ENCODE measurements at places on chromosomes 4 and X.
A peak's percentile ranks its signal among the peaks of the same experiment; 100 is the strongest.

GRCh38 chr4:148448141-148448540 is 5.9 kb upstream of the NR3C2 start:
- DNase-seq = no peak

DNA sequence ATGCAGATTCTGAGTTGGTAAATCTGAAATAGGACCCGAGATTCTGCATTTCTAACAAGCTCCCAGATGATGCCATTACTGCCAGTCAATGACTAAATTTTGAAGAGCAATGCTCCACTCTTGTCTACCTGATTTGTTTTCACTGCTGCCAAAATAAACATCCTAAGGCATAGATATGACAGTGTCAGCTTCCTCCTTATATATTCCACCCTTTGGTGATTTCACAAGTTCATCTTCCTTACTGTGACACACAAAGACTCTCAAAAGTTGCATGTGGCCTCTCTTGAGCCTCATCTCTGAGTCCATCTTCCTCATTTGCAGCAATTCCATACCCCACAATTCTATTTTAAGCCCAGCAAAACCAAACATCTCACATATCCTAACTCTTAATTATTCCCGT is 110.9 kb downstream of the FBXW7 start:
- DNase-seq = no peak

DNA sequence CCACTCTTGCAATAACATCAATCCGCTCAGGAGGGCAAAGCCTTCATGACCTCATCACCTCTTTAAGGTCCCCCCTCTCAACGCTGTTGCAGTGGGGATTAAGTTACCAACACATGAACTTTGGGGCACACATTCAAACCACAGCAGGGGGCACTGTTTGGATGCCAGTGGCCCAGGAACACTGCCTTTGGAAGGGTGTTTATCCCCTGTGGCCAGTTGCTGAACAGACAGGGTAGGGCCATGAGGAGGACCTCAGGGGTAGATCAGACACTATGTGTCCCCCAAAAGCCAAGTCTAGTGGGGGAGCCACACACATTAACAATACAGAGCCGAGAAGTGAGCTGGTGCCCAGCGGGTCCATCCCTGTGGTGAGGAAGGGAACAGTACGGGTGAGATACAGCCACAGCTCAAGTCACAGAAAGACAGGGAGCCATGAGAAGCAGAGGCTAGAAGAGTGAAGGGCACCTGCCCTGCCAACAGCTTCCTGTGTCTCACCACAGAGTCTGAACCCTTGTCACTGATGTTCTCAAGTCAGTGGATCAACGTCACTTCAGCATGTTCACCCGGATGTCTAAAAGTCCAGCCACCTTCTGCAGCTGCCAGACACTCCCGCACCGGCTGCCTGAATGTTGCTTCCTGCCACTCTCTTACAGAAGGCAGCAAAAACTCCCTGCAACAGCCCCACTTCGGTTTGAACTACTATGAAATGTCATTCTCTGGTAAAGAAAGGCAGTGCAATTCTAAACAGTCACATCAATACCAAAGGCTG is 19.9 kb upstream of the MXD4 start:
- DNase-seq = peak; percentile 57

- DNase-seq = no peak
Measured at GRCh38 chrX:118347736-118348135, 1.8 kb downstream of the WDR44 start.

DNA sequence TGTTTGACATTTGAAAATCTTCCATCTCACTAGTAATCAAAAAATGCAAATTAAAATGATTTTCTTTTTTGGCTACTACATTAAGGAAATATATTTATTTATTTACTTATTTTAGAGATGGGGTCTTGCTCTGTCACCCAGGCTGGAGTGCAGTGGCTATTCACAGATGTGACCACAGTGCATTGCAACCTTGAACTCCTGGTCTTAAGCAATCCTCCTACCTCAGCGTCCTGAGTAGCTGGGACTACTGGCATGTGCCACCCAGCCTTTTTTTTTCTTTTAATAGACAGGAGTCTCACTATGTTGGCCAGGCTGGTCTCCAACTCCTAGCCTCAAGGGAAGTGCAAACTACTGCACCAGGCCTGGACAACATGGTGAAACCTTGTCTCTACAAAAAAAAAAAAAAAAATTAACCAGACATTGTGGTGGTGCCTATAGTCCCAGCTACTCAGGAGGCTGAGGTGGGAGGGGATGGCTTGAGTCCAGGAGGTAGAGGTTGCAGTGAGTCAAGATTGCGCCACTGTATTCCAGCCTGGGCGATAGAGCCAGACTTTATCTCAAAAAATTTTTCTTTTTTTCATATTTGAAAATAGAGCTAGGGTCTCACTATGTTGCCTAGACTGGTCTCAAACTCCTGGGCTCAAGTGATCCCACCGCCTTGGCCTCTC is 4.4 kb upstream of the SMIM14 start:
- no peak for DNase-seq

- DNase-seq = no peak
Measured at GRCh38 chrX:666762-667720, 36.5 kb downstream of the SHOX start.

GRCh38 chrX:139204571-139204897 is 326.0 kb upstream of the F9 start:
- DNase-seq = no peak

DNA sequence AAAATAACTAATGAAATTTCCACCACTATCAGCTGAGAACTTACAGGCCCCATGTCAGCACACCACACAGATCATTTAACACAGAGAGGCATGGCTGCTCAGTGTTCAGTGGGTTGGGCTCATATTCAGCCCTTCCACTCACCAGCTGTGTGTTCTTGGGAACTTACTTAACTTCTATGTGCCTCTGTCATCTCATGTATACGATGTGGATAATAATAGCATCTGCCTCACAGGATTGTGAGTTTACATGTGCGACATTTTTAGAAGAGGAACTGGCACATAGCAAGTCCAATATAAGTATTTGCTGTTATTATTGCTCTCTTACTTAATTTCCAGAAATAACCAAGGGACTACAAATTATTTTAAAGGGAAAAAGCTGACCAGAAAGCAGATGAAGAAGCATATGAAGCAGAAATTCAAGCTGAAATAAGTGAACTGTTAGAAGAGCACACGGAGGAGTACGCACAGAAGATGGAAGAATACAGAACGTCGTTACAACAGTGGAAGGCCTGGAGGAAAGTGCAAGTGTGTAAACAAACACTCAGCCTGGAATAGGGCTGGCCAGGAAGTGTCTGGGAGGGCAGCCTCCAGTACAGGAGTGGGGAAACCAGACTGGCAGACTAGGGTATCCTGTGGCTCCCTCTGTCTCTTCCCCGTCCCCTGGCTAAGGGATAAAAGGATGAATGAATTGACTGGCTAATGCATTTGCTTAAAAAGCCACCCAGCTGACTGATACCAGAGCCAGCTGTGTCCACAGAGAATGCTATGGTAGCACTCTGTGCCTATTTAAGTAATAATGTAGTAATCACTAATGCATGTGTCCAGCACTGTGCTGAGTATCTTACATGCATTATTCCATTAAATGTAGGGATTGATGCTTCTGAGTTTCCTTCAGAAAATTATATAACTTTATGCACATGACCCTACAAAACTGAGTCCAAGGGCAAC is 67.1 kb downstream of the CC2D2A start:
- no peak for DNase-seq

DNA sequence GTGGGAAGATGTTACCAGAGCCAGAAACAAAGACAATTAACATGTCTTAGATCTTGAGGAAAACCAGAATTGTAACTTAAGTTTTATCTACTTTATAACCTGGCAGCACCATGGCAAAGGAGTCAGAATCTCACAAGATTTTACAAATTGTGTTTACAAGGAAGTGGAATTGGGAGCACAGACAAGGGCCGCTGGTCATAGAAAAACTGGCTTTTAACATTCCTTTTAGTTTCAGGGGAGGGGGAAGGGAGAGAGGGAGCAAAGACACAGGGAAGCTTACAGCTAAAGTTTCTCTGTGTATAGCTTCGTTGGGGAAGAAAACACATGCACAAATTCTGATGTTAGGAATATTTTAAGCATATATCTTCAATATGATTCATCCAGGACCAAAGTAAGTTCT is 10.3 kb upstream of the UGT2B11 start:
- DNase-seq = no peak

GRCh38 chrX:10166248-10166716 is 9.5 kb downstream of the CLCN4 start:
- no peak for DNase-seq

- peak; percentile 30 for DNase-seq
Measured at GRCh38 chrX:65601530-65602220, 65.8 kb upstream of the MSN start.

DNA sequence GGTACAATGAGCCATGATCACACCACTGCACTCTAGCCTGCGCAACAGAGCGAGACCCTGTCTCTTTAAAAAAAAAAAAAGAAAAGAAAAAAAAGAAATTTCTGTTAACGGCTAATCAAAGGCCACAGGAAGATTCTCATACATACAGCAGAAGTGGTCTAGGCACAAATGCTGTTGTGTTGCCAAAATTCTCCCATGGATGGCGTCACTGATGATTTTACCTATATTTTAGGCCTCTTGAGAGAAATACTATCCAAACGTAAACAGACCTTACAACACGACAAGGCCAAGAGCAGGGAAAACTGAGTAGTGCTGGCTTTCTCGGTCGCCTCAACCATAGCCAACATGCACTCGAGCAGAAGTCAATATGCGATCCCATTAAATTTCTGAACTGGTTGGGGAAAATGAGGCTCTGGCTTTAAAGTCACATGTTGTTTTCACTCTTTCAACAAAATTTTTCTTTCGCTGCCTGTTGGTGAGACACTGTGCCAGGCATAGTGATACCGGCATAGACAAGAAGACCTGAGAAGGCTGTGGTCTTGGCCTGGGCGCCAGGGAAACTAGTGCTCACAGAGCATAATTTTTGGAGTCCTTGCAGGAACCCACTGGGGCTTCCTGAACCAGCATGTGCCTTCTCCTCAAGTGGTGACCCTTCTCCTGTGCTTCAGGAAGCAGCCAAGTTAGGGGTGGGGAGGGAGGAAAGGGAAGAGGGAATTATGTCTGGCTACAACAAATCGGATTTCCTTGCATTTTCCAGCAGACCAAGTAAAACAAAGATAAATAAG is 20.6 kb downstream of the SH3KBP1 start:
- DNase-seq = no peak

- DNase-seq = no peak
Measured at GRCh38 chrX:12910423-12911121, 4.2 kb downstream of the TLR8 start.

- DNase-seq = no peak
Measured at GRCh38 chr4:123737156-123737555, 340.6 kb downstream of the SPRY1 start.

Data from stimulated activated CD8-positive, alpha-beta memory T cell treated with anti-CD3 and anti-CD28 coated beads, Interleukin-12 subunit alpha, Interleukin-12 subunit beta, amount 100 ng/mL, for 1 hour (primary cell).